Esophagus mucosa (tissue), 1 donor: ENCODE measurements at places on chromosomes 6 and 20.
A peak's percentile ranks its signal among the peaks of the same experiment; 100 is the strongest.

DNA sequence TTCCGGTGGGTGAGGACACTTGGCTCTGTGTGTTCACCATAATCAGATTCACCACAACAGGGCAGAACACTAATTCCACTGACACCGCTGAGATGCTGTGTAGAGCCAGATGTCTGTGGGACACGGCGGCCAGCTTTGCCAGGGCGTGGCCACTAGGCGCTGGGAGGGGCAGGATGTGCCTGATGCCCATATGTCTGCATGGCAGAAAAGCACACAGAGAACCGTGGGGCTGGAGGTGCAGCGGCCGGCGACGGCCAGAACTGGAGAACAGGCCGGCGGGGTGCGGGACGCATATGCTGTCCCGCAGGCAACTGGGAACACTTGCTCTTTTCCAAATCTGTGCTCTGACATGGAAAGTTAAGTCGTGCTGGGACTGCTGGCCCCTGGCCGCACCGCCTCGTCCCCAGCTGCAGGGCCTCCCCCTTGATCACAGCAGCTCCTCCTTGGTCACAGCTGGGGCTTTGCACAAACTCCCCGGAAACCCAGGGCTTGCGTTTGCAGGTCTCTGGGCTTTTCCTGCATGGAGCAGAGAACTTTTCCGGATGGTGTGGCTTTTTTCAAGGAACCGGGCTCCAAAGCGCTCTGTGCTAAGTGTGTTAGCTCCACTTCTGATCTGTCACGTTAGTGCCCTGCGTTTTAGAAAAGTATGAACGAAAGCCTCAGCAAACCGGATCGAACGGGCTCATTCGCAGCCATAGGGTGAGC, 31.1 kb downstream of the NTSR1 start:
- ATAC-seq, result peak; percentile 58

DNA sequence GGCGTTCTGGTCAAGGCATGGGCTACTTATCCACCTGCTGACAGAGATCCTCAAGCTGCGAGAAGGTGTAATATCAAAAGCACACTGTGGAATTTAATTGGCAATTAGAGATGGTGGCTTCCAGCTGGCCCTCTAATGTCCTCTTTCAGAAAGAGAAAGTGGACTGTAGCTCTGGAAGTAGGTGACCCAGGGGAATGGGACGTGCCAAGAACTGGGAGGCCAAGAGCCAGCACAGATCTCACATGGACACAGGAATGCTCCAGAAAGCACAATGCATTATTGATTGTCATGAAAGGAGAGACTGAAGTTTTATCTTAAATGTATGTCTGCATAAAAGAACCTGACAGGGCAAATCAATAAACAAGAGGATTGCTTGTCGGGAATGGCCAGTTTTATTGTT, 198.6 kb upstream of the CDH4 start:
- no peak for ATAC-seq

- ATAC-seq, result no peak
Observed at GRCh38 chr6:48881551-48881950, 581.5 kb downstream of the MMUT start.

GRCh38 chr6:168089186-168090063, 10.4 kb upstream of the FRMD1 start:
- no peak for ATAC-seq

DNA sequence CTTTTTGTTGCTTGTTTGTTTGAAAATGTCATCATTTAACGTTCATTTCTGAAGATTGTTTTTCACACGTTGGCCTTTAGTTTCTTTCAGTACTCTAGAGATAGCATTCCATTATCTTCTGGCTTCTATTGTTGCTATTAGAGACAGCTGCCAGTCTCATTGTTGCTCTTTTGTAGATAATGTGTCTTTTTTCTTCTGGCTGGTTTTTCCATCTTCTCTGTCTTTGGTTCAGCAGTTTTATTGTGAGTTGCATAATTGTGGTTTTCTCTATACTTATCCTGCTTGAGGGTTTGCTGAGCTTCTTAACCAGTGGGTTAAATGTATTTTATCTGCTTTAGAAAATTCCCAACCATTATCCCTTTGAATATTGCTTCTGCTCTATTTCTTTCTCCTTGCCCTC, 23.2 kb upstream of the AIG1 start:
- no peak for ATAC-seq

- ATAC-seq, result no peak
Observed at GRCh38 chr20:58880994-58881752, 28.7 kb downstream of the GNAS start.

DNA sequence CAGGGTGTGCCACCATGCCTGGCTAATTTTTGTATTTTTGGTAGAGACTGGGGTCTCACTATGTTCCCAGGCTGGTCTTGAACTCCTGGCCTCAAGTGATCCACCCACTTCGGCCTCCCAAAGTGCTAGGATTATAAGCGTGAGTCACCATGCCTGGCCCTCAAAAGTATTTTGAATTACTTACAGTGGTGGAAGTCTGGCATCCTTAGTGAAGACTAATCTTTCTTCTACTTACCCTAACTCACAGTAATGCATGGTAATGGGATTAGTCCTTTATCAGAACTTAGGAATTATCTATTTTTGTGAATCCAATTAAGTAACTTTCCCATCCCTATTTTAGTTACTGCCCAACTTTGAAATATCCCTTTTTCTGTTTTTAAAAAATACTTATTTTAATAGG, 3.9 kb downstream of the RWDD1 start:
- no peak for ATAC-seq

GRCh38 chr20:8507231-8507630, 375.2 kb downstream of the PLCB1 start:
- no peak for ATAC-seq

- no peak for ATAC-seq
Observed at GRCh38 chr6:41964201-41964887, 22.7 kb upstream of the CCND3 start.

DNA sequence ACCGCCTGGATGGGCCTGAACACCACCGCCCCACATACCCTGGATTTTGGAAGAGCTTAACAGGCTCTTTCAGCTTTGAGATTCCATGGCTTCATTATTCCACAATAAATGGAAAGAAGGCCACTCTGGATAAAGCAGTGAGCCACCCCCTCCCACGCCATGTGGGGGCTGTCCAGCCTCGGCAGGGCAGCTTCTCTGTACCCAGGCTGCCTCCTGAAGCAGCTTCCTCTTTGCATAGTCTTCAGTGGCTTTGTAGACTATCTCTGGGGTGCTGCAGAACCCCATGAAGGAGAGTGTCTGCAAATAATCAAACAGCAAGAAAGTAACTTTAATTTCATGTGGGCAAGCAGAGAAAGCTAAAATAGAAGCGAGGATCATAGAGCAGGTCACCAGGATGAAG, 96.6 kb upstream of the NXT1 start:
- no peak for ATAC-seq

GRCh38 chr20:12610871-12611270, 397.9 kb upstream of the SPTLC3 start:
- ATAC-seq, result no peak

GRCh38 chr6:133806382-133807140, 82.4 kb upstream of the TCF21 start:
- ATAC-seq, result no peak

DNA sequence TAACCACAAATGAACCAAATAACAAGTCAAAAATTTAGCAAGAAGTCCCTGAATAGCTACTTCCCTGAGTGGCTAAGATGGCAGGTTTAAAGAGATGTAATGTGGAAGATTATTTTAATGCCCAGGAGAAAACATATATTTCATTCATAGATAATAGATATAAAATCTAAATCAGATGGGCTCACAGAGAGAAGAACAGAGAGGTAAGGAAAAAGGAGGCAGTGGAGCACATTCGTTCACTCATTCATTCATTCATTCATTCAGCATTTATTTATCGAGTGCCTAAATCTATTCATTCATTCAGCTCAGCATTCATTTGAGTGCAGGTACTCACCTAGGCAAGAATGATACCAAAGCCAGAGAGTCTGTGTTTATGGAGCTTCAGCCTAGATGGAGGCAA, 32.1 kb upstream of the IYD start:
- ATAC-seq, result no peak
